ENCODE measurements at places on chromosomes 11 and 22.

DNA sequence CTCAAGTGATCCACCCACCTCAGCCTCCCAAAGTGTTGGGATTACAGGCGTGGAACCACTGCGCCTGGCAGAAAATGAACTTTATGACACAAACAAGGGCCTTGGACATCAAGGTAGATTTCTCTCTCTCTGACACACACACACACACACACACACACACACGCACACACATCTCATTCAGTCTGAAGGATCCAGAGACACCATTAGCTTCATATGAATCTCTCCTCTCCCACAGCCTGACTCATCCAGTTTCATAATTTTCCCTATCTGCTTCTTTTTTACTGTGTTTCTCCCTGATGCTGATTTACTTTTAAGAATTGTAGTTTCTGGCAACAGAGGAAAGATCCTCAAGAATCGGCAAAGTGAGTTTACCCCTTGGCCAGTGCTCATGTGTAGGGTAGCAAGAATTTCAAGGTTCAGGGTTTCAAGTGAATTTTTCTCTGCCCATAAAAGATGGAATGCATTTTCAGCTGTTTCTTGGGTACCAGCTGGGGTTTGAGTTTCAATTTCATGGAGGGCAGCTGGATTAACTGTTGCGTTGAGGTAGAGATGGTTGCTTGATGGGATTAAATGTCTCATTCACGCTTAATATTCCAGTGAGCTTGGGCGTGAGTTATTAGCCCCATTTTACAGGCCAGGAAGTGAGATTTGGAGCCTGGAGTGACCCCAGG is 3.5 kb downstream of the MYO18B start:
- no peak for DNase-seq

GRCh38 chr22:50399751-50400331 is 56.7 kb downstream of the PPP6R2 start:
- peak; percentile 23 for DNase-seq

DNA sequence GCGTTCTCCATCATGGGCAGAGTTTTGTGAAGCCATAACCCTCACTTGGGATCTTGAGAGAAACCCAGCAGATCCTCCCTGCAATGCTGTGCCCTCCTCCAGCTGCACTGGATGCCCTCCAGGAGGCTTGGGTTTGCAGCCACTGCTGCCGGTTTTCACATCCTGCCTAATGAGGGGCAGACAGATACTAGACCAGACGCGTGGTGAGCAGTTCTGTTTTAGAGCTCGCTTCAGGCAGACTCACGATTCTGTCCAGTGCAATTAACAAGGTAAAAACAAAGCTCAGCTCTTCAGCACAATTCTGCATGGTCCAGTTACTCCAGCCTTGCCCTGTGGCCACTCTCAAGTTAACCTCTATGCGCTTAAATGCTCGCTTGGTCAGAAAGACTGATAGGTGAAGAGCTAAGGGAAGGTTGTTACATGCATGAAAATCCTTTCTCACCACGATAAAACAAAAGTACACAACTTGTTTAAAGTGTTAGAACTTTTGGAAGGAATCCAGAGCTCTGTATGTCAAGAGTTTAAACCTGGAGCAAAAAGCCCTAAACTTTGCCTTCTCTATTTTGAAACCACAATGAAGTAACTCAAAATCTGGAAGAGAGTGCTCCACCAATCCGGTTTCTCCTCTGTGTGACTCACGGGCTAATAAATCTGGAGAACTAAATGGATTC is 292.3 kb upstream of the FAT3 start:
- no peak for DNase-seq

- DNase-seq: no peak
Measured at GRCh38 chr11:66335531-66336233, 552 bp downstream of the RIN1 start.

GRCh38 chr11:83140691-83141455 is 16.1 kb upstream of the PCF11 start:
- no peak for DNase-seq
